ENCODE measurements at places on chromosomes 1 and 21.

GRCh38 chr1:31208361-31208945, 31.2 kb downstream of the NKAIN1 start:
- DNase-seq = no peak

- DNase-seq = peak; percentile 74
Measured at GRCh38 chr1:15027515-15027986, 126.0 kb upstream of the TMEM51 start.

- no peak for DNase-seq
Measured at GRCh38 chr1:23613191-23614031, 54.1 kb upstream of the ID3 start.

- DNase-seq = no peak
Measured at GRCh38 chr1:98256700-98257099, 335.9 kb upstream of the DPYD start.

DNA sequence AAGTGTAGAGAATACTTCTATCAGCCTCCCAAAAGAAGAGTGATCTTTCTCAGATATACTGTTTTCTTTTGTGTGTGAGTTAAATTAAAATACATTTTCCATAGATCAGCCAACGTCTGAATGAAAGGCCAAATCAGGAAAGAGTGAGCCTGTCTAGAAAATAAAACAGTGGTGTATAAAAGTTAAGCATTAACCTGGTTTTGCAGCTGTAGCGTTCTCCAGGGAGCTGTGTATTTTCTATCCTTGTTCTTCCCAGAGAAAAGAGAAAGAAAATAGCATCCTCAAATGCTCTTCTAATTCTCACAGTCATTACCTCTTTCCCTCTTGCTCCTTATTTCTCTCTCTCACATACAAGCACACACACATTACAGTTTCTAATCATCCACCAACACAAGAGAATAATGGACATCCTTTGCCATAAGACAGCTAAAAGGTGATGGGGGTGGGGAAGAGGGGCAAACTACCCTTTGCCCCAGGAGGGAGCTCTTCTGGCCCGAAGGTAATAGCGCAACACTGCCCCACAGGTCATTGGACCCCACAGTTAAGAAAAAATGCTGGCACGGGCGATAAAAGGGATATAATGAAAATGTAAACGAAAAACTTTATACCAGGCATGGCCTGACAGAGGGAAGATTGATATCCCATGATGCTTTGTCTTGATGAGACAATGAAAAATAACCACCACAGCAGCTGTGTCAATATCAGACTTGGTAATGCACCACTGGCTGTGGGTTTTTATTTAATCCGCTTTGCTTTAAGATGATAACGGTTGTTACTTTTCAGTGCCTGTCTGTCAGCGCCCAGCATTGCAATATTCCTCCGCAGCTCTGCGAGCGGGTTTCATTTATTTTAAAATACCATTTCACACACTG, 150.3 kb downstream of the NUF2 start:
- no peak for DNase-seq

- no peak for DNase-seq
Measured at GRCh38 chr21:15449556-15449955, 280.2 kb upstream of the USP25 start.

GRCh38 chr21:42521384-42521783, 7.7 kb downstream of the SLC37A1 start:
- no peak for DNase-seq

GRCh38 chr1:226420328-226420727, 12.4 kb upstream of the PARP1 start:
- DNase-seq = no peak

GRCh38 chr1:90558126-90558525, 159.0 kb downstream of the BARHL2 start:
- DNase-seq = no peak

DNA sequence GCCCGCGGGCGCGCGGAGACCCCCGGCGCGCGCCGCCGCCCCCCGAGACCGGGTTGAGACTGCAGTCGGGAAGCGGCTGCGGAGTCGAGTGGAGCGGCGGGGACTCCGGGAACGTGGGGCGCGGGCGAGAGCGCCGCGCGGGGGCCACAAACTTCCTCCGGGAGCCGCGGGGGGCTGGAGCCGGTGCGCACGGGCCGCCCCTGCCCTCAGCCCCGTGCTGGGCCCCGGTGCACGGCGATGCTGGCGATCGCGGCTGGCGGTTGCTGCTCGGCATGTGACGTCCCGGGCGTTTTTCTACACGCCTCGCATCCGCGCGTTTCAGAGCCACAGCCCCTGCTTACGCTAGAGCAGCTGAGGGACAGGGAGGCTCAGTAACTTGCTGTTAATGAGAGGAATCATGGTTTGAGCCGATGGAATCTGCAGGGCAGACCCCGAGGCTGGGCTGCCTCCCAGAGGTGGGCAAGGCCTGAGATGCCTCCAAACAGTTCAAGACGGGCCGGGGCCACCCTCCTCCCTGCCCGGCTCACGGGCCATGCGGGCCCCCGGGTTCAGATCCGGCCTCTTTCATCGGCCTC, 520 bp downstream of the TMEM201 start:
- DNase-seq = peak; percentile 45

DNA sequence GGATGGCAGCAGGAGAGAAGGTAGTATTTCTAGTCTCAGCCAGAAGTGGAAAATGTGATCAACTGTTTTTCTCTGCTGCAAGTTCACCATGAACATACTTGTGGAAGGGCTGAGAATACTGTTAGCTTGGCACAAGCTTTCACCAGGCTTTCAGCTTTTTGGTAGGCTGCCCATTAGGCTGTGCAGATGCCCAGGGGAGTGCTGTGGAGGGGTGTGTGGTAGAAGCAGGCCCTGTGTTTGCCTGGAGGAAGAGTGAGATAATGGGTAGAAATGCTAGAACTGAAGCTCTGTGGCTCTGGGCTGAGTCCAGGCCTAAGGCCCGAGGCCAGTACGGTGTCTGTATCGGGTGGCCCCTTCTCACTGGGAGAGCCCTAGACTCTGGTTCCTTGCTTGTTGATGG, 9.8 kb downstream of the DNAJC6 start:
- no peak for DNase-seq

Measured in EH (cell line).